ENCODE measurements at places on chromosomes 11 and 22.

- DNase-seq = no peak
These were observed 324.8 kb upstream of the FOLH1 start for GRCh38 chr11:49533204-49533603.

- DNase-seq = no peak
These were observed 294.5 kb downstream of the BRD1 start for GRCh38 chr22:49532869-49533802.

- no peak for DNase-seq
These were observed 563.2 kb downstream of the TMEM135 start for GRCh38 chr11:87600938-87601337.

DNA sequence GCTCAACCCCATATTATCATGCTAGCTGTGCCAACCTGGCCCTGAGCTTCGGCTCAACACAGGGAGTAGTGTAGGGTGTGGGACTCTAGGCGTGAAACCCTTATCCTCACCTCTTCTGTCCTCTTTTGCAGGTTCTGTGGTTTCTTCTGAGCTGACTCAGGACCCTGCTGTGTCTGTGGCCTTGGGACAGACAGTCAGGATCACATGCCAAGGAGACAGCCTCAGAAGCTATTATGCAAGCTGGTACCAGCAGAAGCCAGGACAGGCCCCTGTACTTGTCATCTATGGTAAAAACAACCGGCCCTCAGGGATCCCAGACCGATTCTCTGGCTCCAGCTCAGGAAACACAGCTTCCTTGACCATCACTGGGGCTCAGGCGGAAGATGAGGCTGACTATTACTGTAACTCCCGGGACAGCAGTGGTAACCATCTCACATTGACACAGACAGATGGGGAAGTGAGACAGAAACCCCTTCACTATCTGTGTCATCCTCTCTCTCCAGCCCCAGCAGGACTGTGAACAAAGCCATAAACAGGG lies 76.4 kb downstream of the GGTLC2 start:
- DNase-seq = no peak

DNA sequence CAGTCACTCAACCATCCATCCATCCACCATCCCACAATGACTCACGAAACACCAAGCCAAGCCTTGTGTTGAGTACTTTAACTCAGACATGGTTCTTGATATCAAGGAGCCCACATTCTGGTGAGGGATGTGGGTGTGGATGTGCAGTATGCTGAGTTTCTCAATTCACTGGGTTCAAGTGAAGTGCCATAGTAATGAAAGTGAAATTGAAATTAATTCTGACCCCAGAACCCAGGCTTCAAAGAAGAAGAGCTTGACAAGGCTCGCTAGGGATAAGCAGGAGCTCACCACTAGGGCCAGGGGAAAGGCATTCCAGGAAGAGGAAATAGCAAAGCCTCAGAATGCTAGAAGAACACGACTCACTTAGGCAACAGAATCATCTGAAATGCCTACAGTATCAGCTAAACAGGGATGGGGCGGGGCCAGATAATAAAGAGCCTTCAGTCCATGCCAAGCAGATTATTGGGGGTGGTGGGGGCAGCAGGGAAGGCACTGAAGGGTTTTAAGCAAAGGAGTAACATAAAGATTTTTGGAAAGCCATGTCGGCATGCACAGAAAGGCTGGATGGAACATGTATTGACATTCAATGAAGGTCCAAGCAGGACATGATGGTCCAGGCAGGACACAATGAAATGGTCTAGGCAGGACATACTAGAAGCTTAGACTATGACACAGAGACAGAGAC lies 37.2 kb downstream of the RTL6 start:
- no peak for DNase-seq
